ENCODE measurements at places on chromosomes 12 and 14.

GRCh38 chr12:22755629-22756028 lies 130.7 kb downstream of the ETNK1 start:
- DNase-seq, result no peak

- no peak for DNase-seq
Measured at GRCh38 chr14:104808456-104808855, 7.6 kb downstream of the ZBTB42 start.

GRCh38 chr14:101492716-101493115 lies 68.6 kb upstream of the DIO3 start:
- no peak for DNase-seq

DNA sequence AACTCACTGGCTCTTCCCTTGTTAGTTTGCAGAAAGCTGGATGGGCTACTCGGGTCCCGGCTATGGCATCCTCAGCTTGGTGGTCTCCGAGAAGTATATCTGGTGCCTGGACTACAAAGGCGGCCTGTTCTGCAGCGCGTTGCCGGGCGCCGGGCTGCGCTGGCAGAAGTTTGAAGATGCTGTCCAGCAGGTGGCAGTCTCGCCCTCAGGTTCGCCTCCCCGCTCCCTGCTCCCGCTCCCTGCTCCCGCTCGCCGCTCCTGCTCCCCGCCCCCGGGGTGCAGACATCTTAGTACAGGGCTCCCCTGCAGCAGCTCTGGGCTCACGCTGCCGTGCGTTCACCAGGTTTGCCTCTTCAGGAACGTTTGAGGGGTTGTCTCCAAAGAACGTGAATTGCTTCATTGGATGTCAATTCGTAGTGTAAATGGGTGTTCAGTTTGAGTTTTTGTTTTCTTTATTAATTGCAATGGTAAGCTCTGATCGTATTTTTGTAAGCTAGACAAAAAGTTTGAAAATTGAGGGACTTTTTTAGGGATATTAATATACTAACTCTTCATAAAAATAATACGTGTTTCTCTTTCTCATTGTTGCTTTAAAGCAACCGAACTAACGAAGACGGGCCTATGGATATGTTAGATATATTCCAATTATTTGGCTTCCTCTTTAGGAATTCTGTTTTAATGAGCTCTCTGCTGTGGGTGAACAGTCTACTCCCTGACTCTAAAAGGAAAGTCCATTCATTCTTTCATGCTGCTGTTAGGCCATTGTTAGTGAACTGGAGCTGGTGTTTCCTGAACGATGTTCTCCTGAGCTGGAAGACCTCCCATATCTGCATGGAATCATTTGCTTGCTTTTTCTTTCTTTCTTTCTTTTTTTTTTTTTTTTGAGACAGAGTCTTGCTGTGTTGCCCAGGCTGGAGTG lies 71.3 kb downstream of the ANKRD9 start:
- peak; percentile 66 for DNase-seq

DNA sequence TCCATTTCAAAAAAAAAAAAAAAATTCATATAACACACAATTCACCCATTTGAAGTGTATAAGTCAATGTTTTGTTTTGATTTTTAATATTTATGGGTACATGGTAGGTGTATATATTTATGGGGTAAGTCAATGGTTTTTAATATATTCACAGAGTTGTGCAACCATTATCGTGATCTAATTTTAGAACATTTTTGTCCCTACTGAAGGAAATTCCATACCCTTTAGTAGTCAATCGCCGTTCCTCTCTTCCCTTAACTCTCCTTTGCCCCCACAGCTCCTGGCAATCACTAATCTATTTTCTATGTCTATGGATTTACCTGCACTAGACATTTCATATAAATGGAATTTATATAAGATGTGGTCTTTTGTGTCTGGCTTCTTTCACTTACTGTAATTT lies 92.8 kb downstream of the TRAFD1 start:
- DNase-seq, result no peak

DNA sequence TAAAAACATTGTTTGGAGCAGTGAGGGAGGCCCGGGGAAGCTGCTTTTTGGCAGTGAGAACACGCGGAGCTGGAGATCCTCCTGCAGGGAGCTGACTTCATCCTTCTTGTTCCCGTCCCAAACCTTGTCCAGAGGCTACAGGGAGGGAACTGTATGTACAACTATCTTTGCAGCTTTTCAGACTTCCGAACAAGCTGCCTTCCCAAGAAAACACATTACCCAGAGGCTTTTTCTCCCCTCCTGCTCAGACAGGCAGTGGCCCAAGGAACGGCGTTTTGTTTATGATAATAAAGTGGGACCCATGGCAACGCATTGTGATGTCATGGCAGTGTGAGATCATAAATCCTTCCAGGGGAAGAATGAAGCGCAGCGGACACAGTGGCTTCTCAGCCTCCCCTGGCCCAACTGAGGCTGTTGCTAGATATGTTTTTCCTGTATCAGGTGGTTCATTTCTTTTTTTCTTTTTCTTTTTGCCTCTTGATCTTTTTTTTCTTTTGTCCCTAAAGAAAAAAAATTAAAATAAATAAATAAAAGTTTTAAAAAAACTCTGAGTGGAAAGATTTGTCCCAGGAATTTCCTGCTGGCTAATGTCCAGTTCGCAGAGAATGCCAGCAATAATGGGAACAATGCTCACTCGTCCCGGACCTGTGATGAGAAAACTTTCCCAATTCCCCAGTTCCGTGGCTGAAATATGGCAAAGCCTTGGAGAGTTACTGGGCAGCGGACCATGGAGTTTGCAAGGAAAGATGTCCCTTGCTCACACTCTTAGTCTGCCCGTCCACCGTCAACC lies 103.4 kb upstream of the MAP1LC3B2 start:
- no peak for DNase-seq

- no peak for DNase-seq
Measured at GRCh38 chr12:3200032-3200617, 122.9 kb downstream of the TSPAN9 start.

DNA sequence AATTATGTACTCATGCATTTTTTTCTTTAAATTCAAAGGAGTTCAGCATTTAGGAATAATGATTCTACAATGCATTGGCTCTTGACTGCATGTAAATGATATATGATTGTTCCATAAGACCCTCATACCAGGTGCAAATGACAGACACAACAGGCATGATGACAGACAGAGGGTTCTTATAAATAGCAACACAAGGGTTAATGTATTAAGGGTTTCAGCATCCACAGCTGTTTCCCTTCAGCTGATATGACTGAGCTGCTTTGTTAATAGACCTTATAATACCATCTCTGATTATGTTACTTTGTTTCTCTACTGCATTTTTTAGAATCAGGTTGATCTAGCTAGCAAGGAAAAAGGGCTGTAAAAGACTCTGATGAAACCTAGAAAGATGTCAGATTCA lies 90.8 kb upstream of the TMTC2 start:
- DNase-seq, result no peak

DNA sequence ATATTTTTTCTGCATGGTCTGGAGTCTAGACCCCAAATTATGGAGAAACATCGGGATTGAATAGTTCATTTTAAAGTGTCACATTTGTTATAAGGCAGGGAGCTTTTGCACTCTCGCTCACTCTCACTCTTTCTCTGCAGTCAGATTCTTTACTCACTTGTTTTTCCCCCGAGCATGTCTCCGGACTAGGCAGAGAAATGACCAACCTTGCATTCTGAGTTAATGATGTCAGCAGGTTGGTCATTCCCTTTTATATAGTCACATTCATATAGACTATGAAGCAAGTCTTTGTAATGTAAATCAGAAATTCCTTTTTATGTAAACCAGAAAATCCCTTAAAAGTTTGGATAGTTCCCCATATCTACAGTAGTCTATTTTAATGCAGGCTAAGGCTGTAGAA lies 4.1 kb downstream of the C12orf75 start:
- DNase-seq, result no peak

- no peak for DNase-seq
Measured at GRCh38 chr12:7060353-7060954, at the start of gene C1S. TSS of gene C1S (plus strand) at chr12:7060718. CDS start at chr12:7061913, 1,195 bp downstream.

GRCh38 chr12:27975222-27976136 lies 2.9 kb upstream of the PTHLH start:
- DNase-seq, result no peak

GRCh38 chr14:85878874-85879273 lies 348.9 kb downstream of the FLRT2 start:
- no peak for DNase-seq

DNA sequence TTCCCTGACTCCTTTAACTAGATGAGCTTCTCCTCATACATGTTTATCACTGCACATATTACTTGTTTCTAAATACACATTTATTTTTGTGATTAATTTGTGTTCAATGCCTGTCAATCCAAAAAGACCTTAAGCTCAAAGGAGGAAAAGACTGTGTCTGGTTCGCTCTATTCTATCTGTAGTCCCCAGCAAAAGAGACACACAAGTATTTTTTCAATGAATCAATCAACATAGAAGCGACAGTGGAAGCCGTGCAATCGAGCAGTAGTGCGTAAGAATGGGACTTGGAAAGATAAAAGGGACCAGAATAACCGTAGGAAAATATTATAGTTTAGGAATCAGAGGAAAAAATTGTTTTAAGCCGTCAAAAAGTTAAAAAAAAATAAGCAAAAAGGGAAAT lies 951 bp downstream of the WDHD1 start:
- no peak for DNase-seq

- DNase-seq, result no peak
Measured at GRCh38 chr12:48380596-48380995, 29.9 kb upstream of the ZNF641 start.

DNA sequence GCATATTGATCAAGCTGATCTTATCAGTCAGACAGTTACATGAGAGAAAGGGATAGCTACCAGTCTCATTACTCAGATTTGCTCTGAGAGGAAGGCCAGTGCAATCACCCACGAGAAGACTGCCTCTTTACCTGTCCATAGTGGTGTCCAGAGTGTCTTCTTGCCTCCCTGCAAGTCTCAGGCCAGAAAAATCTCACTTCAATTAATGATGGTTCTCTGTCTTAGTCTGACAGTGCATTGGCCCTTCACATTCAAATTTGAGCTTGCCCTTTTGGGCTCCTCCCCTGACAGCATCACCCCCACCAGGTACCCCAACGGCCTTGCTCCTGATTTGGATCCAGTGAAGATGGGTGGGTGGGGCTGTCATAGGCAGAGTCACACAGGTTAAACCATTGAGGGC lies at the start of gene AICDA:
Gene AICDA (minus strand): TSS at position 231 of the 400 bp plus-strand sequence. CDS start 92 bp downstream, at position 139.
- peak; percentile 42 for DNase-seq

DNA sequence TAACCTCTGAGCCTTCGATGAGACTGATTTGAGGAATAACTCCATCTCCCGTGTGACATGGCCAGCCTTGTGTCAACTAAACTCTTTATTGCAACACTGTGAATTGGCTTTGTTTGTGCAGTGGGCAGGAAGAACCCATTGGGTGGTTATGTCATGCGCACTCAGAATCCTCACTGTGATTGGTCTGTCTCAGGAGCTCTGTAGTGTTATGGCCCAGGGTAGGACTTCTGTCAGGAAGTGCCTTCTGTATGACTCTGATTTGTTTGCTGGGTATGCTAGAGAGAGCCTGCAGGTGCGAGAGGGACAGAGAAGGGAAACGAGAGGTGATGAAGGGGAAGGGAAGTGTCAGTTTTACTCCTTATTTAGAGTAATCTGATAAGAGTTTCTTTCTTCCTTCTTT lies 71.5 kb upstream of the DCD start:
- DNase-seq, result no peak

DNA sequence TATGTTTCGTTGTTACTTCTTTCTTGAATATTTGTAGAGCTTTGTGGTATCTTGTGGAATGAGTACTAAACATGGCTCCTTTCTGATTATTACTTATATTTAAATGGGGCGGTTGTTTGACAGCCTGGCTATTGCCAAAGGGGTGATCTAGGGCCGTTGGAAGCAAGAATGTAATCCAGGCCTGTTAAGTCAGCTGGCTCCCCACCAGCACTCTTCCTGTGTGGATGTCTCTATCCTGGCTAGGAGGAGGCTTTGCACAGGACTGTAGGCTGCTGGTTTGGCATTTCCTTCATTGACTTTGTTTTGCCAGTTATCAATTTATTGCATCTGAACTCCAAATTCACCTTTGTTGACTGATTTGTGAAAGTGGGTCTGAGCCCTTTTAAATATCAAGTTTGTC lies 5.6 kb downstream of the FAM234B start:
- DNase-seq, result no peak

DNA sequence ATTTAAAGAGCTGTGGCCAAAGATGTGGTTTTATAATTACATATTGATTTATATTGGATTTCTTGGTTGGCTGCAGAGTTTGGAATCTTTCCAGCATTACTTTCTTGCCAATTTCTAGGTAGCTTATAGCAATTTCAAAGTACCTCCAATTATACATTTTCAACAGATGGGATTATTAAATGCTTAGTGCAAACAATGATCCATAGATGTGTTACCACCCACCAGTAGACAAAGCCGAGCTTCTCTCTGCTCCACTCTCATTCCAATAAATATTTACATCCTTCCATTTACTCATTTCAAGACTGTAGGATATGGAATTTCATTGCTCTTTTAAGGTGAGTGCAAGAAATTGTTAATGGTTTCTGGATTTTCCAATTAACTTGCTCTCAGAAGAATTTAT lies 21.6 kb upstream of the TMCC3 start:
- no peak for DNase-seq

DNA sequence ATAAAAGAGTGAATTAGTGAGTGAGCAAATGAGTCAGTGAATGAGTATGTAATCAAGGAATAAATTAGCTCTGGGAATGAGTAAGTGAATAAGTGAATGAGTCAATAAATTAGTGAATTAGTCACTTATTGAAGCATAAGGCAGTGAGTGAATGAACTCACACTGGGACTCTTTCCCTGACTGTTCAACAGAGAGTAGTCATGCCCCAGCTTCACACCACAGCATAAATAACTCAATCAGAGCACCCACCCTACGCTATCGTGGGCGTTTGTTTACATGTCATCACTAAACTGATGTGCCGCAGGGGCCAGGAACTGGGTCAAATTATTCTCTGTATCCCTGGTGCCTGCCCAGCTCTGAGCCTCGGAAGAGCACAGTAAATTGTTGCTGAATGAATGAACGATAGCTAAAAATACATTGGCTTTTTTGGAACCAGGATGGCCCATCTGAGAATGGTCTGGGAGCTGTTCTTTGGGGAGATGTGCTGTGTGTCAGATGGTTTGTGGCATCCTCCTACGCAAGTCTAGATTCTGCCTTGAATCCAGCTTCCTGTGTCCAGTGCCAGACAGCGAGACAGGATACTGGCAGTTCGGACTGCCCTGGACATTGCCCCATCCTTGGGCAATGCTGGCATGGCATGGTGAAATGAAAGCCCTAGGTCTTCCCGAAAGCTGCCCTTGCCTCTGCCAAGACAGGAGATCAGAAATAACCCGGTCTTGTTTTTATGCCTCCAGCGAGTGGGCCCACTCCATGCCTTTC lies 98.0 kb upstream of the RTL1 start:
- DNase-seq, result no peak

DNA sequence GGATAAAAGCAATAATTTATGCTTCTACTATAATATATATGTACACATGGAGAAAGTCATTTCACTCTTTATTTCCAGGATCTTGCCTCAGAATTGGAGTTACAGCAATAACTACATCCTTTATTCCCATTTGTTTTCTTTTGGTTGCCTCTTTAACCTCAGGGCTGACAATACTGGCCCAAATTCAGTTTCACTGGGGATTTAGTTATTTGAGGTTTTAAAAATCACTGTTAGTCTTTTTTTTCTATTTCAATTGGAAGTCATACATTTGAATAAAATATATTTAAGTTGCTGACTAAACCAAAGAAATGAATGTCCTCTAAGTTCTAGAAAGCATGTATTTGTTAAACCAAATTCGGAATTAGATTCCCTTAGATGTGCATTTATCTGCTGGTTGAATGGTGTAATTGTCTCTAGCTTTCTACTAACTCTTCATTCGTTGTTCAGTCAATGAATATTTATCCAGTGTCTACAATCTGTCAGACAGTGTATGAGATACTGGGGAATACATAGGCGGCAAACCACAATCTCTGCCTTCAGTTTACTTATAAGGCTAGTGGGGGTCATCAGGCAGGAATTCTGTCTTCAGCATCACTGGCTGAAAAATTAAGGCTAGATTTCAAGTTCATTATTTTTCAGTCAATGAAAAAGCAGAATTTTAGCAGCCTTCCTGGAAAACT lies 190.8 kb upstream of the ARHGAP5 start:
- DNase-seq, result no peak
